ENCODE measurements at places on chromosomes 6 and 20.

- DNase-seq, result no peak
These were observed 15.1 kb downstream of the PKIG start for GRCh38 chr20:44597516-44597915.

GRCh38 chr6:113662093-113662665 lies 195.0 kb upstream of the MARCKS start:
- no peak for DNase-seq

DNA sequence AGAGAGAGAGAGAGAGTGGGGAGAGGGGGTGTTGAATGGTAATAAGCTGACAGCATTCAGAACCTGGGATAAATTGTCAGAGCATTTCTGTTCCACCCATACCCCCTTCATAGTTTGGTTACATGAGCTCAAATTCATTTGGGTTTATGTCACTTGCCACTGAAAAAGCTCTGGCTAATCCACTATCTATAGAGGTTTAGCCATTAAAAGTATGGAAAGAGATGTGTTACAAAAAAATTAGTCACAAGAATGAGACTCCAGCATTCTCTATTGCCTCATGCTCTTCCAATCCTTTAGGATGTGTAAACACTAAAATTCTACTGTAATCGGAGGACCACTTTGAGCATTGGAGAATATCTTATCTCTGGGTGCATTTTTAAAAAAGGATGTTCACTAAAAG lies 297.6 kb upstream of the TCF21 start:
- no peak for DNase-seq

GRCh38 chr6:111381123-111381522 lies 101.9 kb downstream of the REV3L start:
- no peak for DNase-seq
